ENCODE measurements at places on chromosomes 3 and 15.

DNA sequence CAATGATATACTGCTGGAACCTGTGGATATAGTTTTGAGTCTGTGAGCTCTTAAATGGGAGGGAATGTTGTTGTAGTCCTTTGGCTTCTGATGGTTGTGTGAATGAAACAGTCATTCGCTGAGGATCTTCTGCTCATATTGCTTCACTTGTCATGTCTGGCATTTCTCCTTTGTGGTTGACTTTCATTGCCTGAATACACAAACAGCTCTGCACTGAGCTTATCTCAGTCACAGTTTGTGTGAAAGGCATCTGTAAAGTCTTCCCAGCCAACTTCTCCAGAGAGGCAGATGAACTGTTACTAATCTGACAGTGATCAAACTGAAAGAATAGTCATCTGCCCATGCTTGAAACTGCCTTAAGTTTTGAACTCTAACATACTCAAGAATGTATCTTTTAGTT, 59.8 kb downstream of the TMED3 start:
- no peak for DNase-seq

GRCh38 chr3:157671656-157672055, 168.4 kb upstream of the VEPH1 start:
- no peak for DNase-seq

DNA sequence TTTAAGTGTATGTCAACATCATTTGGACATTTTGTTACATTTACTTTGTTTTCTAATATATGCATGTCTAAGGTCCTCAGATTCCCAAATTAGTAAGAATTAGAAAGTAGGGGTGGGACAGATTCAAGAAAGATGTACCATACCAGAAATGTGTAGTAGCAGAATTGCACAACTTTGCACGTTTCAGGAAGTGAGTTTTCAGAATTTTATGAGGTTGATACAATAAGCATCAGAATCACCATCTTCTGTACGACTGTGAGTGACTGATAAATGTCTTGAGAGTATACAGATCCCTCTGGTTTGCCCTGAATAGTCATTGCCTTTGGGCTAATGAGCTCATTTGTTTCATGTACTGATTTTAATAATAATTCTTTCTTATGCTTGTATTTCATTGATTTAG, 9.3 kb downstream of the ARIH2 start:
- DNase-seq: no peak

GRCh38 chr3:12515631-12516030, 29.7 kb downstream of the MKRN2OS start:
- no peak for DNase-seq
